ENCODE measurements at places on chromosomes 3 and 15.

DNA sequence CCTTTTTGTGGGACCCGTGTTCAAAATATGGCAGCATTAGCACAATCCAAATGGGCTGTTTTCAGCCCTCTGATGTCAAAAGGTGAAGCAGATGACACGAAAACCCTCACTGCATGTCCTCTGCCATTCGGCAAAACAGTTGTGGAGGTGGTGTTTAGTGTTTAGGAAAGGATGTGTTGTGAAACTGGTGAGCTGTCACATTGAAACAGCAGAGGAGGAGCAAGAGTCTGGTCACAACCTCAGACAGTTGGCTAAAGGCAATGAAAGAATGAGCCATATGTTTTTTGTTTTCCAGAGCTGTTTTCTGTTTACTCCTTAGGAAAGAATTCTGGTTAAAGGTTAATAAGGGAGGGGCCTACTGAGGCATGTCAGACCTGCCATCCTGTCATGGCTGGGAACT is 140.7 kb downstream of the VPS8 start:
- DNase-seq = no peak

DNA sequence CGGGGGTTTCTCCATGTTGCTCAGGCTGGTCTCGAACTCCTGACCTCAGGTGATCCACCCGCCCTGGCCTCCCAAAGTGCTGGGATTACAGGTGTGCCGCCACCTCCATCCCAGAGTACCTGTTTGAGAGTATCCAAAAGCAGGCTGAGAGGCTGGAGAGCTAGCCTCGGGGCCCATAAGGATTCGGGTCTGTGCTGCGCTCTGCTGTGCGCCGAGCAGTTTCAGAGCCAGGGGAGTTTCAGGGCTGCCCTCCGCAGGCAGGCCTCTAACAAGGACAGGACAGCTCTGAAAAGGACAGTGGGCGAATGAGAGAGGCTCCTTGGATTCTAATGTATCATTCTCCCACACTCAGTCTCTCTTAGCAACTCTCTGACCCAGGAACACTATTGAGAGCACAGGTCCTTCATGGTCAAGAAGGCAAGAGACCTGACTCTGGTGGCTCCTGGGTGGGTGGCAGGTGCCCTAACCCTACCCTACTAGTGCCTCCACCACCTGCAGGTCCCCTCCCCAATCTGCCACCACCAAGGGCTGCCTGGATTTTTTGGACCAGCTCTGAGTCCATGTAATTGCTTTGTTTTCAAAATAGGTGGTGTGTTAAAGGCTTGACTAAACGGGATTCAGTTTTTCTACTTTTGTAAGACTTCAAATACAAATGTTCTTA is 27.8 kb downstream of the MAGEF1 start:
- no peak for DNase-seq

DNA sequence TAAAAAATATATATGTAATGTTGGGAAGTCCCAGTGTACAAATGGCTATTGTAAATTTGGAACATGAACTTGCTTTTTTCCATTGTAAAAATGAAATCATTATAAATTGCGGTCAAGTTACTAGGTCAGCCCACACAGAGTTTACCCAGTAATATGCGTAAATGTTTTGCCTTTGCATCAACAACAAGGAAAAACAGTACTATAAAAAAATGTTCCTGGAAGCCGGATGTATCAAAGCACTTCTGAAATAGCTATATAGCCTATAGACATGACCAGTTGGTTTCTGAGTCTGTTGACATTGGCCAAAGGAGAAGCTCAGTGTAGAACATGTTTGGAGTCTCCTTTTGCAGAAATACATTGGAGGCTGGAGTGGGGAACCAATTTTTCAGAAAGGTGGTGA is 23.2 kb downstream of the CTNNB1 start:
- DNase-seq = no peak

DNA sequence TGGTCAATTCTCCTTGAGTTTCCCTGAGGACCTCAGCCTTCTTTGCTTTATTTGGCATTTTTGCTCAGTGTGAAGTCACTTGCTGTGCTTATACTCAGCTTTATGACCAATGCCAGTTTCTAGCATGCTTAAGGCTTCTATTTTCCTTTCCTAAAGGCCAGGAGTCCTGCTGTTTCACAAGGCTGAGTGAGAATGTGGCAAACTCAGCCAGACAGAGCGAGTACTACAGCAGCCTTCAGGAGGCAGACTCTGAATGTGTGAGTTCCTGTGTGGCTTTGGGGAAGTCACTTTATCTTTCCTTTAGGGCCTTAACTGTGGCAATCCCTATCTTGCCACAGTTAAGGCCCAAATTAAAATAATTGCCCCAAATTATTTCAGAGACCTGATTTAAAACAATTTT is 213.2 kb upstream of the MRPL3 start:
- no peak for DNase-seq

DNA sequence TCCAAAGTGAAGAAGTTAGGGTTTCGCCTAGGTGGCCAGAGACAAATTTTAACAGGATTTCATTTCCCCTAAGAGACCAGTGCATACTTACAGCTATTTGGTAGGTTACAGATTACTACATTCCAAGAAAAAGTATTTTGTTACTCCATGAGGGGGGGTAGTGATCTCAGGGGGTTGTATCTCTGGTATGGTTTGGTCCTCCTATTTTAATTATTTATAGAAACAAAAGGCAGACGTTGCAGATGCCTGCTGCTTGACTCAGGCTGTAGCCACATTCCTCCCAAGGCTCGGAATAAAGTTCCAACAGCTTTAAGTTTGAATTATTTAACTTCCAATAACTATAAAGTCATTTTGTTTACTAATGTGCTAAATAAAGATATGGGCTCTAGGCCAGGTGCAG is 1.3 kb upstream of the TRIM59 start:
- no peak for DNase-seq

DNA sequence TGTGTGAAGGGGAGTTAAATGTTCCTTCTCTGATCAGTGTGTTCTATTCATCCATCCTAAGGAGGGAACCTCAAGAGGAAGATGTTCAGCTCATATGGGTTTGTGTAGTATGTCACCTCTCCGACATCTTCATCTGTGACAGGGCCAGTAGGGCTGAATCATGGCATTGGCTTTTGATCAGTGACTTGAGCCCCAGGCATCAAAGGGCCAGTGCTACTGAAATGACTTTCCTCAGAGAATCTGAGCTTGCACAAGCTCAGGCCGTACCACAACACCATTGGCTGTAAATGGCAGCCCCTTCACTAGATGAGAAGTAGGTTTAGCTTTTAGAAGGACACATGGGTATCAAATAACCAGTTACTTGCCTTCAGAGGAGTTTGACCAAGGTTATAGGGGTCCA is 183.2 kb upstream of the NR2E3 start:
- DNase-seq = no peak

GRCh38 chr3:187403768-187404288 is 35.6 kb downstream of the RTP4 start:
- no peak for DNase-seq

GRCh38 chr3:52046186-52046901 is 10.0 kb downstream of the DUSP7 start:
- DNase-seq = no peak

DNA sequence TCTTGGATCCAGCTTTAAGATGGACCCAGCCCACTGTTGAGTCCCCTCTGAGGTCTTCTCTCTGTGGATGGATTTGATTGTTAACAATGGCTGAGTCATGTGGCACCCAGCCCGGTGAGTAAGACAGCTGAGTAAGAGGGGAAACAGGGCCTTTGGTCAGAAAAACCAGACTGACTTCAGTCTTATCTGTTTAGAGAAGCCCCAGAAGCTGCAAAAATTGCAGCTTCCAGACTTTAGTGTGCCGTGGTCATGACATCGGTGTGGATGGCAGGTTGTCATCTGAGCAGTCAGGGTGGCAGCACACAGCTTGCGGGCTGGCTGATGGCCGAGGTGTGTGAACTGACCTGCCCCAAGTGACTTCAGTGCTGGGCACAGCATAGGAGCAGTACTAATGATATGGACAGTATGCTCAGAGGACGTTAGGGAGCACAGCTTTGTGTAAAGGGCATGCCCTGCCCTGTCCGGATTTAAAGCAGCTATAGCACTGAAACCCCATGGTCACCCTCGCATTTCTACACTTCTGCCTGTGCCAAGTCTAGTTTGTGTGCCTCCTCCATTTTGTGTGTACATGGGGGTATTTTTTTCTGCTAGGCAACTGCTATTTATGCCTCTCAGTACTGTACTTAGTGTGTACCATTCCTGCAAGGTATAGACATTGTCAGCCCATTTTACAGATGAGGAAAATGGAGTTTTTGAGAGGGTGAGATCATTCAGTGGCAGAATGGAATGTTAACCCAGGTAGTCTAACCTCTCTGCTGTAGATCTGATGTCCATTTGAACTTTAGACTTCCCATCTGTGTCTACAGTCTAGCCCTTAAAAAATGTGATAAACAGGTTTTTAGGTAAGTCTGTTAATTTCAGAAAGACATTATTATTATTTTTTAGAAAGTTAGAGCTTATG is 44.4 kb downstream of the FLNB start:
- DNase-seq = no peak

DNA sequence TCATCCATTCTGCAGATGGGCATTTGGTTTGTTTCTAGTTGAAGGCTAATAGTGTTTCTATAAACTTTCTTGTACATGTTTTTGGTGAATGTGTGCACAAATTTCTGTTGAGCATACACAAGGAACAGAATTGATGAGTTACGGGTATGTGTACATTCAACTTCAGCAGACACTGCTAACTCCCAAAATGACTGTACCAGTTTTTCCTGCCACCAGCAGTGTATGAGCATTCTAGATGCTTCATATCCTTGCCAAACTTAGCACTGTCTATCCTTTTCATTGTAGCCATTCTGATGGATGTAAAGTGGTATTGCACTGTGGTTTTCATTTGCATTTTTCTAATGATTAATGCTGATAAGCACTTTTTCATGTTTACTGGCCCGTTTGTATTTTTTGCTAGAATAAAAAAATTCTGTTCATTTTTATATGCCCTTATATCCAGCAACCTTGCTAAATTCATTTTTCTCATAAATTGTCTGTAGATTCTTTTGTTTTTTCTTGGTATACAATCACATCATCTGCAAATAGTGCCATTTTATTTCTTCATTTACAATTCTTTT is 110.2 kb downstream of the ATP1B3 start:
- no peak for DNase-seq

DNA sequence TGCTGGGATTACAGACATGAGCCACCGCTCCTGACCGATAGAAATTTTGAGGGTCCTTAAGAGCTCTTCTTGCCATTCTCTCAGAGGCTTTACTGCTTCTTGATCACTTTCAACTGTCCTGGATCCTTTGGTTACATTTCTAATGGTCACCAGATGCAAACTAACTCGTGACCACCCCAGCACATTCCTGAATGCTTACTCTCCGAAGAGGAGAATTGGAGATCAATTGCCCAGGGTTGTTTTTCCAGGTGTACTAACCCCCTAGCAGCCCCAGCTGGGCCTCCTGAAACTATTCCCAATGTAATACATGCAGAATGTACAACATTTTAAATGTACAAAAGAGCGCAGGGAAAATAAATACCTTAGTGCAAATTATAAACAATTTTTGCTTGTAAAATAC is 65.1 kb upstream of the TBL1XR1 start:
- DNase-seq = no peak

DNA sequence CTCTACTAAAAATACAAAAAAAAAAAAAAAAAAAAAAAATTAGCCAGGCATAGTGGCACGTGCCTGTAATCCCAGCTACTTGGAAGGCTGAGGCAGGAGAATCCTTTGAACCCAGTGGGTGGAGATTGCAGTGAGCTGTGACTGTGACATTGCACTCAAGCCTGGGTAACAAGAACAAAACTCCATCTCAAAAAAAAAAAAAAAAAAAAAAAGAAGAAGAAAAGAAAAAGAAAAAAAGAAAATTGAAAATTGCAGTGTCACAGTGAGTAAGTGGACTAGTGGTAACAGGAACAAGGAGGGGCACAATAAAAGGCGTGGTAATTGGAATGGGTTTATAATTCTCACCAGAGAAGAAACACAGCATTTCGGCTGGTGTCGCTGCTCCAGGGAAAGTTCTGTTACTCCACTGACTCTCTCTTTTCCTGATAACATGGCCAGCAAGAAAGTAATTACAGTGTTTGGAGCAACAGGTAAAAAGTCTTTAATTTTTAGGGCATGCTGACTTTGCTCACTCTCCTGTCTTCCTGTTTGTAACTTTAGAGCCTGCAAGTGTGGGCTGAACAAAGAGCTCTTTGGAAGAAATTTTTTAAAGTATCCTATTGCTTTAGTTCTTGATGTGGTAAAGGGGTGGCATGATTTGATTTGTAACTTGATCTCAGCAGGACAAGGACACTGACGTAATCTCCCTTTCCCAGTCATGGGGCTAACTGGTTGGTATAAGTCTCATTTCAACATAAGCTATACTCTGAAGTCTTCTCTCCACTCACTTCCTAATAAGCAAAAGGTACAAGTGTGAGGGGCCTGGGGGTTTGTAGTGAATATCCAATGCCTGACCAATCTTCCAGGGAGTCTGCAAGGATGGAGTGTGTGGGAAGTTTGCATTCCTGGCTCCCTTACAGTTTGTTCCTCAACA is 22.1 kb upstream of the TRA2B start:
- DNase-seq = no peak

GRCh38 chr15:71313806-71314205 is 198.5 kb downstream of the THSD4 start:
- DNase-seq = no peak
